Central memory CD4-positive, alpha-beta T cell (primary cell): ENCODE measurements at places on chromosomes 12 and 14.

DNA sequence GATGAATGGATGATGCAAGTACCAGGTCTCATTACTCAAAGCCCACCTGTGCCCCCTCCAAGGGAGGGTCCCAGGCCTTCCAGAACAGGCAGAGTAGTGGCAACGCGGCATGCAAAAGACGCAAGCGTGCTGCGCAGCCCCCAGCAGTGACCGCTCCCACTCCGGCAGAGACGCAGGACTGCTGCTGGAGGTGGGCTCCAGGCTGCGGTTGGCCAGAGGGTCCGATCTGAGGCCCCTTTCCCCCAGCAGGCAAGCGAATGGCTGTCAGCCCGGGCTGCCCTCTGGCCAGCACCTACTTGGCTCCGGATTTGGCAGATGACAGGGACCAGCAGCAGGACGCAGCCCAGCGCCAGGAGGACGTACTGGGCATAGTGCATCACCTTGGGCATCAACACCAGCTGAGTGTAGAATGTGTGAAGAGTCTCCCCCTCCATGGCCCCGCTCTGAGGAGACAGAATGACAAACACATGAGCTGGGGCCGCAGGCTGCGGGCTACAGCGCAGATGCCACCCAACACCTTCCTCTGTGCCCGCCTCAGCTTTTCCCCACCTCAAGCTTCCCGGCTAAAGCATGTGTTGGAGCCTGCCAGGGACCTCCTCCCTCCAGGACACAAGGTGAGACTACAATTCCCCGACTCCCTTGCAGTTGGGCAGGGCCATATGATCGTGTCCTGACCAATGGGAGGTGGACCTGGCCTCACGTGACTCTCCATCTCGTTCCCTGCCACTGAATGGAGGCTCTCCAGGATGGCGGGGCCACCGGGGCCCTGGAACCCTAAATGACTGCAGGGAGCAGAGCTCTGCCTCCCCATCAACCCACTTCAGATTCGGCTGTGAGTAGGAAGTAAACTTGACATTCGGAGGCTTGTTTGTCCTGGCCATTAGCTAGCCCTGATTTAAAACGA is 77.4 kb downstream of the SCARB1 start:
- no peak for DNase-seq

DNA sequence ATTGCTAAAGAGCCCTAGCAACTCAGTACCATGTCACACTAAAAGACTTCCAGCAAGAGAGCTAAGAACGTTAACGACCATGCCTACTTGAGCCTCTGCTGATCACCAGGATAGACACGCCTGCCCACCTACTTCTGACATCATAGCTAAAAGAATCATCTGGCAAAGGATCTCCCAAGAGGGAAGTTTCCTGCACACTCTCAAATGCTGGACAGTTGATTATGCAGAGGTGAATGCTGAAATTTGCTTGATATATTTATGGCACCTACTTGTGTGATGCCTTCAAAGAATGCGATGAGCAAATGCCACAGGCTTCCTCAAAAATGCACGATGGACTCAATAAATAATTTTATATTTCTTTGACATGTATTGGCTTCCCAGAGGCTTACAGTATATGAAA is 113.6 kb downstream of the GALC start:
- no peak for DNase-seq

DNA sequence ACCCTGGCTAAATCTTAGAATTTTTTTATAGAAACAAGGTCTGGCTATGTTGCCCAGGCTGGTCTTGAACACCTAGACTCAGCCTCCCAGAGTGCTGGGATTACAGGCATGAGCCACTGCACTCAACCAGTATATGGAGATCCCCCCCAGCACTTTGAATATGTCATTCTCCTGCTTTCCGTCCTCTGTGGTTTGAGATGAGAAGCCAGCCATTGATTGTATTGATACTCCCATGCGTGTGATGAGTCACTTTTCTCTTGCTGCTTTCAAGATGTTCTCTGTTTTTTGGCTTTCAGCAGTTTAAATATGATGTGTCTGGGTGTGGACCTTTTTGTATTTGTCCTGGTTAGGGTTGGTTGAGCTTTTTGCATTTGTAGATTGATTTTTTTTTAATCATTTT is 75.2 kb upstream of the DNM1L start:
- DNase-seq: no peak

- DNase-seq: no peak
These were observed 8.6 kb downstream of the TCP11L2 start for GRCh38 chr12:106311139-106311538.

GRCh38 chr12:54558311-54558710 is 8.9 kb downstream of the PDE1B start:
- DNase-seq: no peak

- DNase-seq: no peak
These were observed 187.3 kb upstream of the RMST start for GRCh38 chr12:97275256-97275655.

GRCh38 chr12:91994208-91994797 is 151.3 kb downstream of the BTG1 start:
- DNase-seq: no peak

- DNase-seq: no peak
These were observed 69.6 kb downstream of the NT5DC3 start for GRCh38 chr12:103771466-103771865.

- no peak for DNase-seq
These were observed 11.5 kb upstream of the TMTC2 start for GRCh38 chr12:82675246-82675645.

- no peak for DNase-seq
These were observed 195.6 kb upstream of the PWP1 start for GRCh38 chr12:107490010-107490409.

GRCh38 chr14:53137568-53138203 is 15.4 kb downstream of the DDHD1 start:
- no peak for DNase-seq

GRCh38 chr12:116266168-116266601 is 11.3 kb downstream of the MED13L start:
- no peak for DNase-seq

- DNase-seq: no peak
These were observed 180.0 kb upstream of the PRMT8 start for GRCh38 chr12:3311027-3311402.

DNA sequence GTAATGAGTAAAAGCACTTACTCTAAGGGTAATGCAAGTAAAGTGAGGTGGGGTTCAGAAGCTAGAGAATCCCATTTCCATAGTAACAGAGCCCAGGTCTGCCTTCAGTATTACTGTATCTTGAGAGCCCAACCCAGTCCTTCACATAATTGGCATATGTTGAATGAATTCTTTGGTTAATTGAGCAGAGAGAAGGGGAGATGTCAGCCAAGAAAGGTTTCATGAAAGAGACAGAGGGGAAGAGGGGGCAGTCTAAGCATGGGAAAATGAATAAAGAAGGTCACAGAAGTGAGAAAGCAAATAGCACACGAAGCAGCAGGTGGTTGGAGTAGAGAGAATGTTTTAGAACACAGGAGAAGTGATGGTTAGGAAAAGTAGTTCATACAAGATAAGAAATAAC is 371.1 kb downstream of the SEC23A start:
- no peak for DNase-seq

- no peak for DNase-seq
These were observed 65.5 kb downstream of the C12orf75 start for GRCh38 chr12:105396024-105396423.

GRCh38 chr14:90522571-90523191 is 125.9 kb downstream of the CALM1 start:
- DNase-seq: no peak

DNA sequence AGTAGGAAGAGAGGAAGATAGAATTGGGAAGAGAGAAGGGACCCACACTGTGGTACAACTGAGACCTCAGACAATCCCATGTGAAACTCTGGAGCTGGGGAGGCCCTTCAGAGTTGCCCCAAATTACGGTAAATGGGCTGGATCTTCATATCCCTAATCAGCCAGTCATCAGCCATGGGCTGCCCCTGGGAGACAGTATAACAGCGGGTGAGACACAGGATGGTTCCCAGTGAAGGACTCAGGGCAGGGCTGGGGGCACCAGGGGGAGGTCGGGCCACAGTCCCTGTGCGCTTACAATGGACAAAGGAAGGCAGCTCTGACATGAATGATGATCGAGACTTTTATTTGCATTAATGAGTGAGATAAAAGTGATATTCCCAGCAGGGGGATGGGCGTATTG is 74.2 kb upstream of the BDKRB2 start:
- DNase-seq: no peak
